ENCODE measurements at places on chromosomes 1 and 21.
A peak's percentile ranks its signal among the peaks of the same experiment; 100 is the strongest.

GRCh38 chr21:16678429-16679160, 834.2 kb upstream of the CXADR start:
- no peak for DNase-seq

DNA sequence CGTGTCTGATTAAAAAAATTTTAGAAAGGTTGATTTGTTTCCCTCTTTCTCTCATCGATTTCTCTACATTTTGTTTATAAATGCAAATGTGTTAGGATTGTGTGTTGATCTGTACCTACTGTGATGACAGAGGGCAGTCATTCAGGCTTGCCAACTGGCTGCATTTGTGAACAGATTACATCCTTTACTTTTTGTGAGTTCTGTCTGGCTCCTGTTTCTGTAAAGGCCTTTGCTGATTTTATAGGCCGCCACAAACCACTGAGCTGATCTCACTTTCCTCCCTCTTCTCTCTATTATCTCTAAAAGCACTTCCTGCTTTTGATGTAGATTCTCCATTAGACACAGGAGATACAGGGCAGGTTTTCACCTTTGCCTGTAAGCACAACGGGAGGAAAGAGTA, 106.8 kb downstream of the ESRRG start:
- no peak for DNase-seq

GRCh38 chr1:56566061-56566744, 13.2 kb downstream of the PLPP3 start:
- no peak for DNase-seq

- no peak for DNase-seq
Measured at GRCh38 chr1:71738256-71738655, 544.1 kb downstream of the NEGR1 start.

- DNase-seq = peak; percentile 97
Measured at GRCh38 chr1:32981003-32981901, 16.6 kb upstream of the RNF19B start.

- DNase-seq = peak; percentile 43
Measured at GRCh38 chr1:19651141-19651737, 7.1 kb downstream of the NBL1 start.

DNA sequence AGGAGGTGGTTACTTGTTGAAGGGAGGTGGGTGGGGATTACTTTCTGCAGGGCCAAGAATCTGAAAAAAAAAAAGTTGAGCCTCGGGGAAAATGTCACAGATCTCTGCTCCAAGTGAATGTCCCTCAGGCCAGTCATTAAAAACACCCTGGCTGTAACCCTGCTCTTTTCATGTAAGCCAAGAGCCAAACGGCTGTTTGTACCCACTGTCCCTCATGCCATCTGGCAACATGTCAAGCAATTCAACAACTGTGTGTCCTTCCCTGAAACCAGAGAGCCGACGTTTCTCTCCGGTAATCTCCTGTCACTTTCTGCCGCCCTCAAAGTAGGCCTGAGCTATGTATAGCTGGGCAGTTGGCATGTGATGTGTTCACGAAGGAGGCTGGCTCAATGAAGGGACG, 14.7 kb downstream of the CASQ2 start:
- no peak for DNase-seq

DNA sequence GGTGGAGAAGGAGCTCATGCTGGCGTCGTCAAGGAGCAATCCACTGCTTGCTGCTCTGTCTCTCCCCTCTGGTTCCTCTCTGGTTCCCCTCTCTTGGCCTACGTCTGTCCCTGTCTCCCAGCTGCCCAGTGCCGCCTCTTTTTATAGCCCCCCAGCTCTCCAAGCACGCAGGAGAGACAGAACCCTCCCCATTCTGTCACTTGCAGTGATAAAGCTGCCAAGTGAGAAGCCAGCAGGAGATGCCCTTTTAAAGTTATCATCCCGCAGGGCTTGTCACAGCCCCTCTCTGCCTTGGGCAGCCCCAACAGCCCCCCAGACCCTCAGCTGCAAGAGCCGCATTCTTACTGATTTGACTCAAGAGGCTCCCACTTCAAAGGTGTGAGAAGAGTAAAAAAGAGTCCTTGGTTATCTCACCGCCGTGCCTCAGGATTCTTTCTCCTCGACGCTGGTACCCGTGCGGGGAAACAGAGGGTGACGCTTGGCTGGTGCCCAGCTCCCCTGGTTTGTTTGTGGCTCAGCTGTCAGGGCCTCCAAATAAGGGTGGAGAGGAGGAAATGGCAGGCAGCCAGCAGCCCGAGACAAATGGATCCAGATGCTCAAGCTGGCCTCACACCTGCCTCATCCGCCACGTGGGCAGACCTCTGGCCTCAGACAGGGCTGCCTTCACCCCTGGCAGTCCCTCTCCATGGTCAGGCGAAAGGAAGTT, at the start of gene NPPA:
Gene NPPA, minus strand, starts transcription at position 117 of the 706 bp plus-strand sequence. Its CDS starts 99 bp downstream, at position 18.
- no peak for DNase-seq

DNA sequence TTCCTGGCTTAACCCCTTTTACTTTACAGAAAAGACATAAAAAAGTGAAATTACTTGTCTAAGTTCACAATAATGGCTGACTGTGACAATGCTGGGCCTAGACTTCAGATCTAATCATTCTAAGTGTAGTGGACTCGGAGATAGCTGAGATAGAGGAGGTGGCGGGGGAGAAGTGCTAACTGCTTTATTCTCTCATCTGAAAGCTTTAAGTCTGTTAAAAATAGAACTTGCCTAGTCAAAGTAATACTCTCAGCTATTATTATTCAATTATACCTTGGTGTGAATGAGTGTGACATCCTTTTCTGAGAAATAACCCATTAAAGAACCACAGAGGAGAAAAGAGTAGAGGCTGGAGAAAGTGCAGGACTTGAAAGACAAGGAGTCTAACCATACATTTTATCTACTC, 96.1 kb upstream of the OLIG2 start:
- no peak for DNase-seq

- DNase-seq = no peak
Measured at GRCh38 chr21:34974162-34974981, 74.7 kb downstream of the RUNX1 start.

DNA sequence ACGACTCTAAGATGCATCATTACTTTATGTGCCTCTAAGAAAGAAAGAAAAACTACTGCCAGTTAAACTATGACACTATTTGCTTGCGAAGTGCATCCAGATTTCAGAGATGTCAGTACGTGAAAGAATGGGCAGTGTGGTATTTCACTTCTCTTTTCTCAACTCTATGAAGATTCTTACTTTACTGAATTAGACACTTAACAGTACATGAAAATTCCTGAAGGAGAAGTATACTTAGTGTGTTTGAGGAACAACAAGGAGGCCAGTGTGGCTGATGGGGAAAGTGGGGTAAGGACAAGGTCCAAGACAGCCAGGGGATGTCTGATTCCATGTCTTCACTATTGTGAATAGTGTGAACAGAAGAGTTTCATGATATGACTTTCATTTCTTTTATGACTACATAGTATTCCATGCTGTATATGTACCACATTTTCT, 53.9 kb upstream of the HSD17B7 start:
- DNase-seq = no peak

DNA sequence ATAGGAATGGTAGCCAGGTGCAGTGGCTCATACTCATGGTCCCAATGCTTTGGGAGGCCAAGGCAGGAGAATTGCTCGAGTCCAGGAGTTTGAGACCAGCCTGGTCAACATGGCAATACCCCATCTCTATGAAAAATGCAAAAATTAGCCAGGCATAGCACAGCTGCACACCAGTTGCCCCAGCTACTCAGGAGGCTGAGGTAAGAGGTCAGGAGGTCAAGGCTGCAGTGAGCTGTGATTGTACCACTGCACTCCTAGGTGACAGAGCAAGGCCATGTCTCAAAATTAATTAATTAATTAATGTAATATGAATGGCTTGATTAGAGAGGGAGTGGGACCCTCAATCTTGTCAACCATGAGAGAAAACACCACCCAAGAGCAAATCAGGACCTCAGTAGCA, 198.7 kb upstream of the DUSP10 start:
- DNase-seq = no peak

- DNase-seq = peak; percentile 49
Measured at GRCh38 chr21:16608209-16608830, 878.5 kb downstream of the USP25 start.

- no peak for DNase-seq
Measured at GRCh38 chr1:99635664-99636063, 10.2 kb upstream of the PALMD start.

DNA sequence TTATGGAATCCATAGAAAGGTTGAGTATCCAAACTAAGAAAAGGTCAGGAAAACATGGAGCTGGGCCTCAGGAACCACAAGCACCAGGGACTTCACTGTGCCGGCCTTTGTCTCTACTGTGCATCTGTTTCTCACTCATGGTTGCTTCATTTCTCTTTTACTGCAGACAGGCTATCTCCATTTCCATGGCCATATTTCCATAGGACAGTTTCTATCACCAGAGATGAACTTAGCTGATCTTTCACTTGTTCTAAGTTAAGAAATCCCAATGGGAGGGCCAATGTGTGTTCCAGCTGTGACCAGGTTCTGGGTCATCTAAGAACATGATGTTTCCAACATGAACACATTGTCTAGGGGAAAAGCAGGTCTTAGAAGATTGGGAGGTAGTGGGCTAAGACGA, 43.7 kb upstream of the PPP2R5A start:
- no peak for DNase-seq

GRCh38 chr1:12658531-12659453, 14.9 kb downstream of the AADACL4 start:
- DNase-seq = peak; percentile 75

DNA sequence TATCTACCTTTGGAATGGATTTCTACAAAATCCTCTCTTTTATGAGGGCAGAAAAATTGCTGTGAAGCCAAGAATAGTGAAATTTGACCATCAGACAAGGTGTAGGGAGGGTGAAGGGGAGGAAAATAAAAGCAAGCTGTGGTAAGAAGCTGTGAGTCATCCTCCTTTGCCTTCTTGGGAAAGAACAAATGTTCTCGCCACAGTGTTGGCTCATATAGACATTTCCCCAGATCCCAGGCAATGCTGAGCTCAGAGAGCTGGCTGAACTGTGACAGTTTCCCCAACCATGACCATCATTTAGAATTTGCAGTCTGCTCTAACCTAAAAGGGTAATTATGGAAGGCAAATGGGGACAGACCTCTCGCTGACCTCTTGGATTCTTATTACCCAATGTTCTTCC, 235.4 kb downstream of the PBX1 start:
- peak; percentile 88 for DNase-seq

DNA sequence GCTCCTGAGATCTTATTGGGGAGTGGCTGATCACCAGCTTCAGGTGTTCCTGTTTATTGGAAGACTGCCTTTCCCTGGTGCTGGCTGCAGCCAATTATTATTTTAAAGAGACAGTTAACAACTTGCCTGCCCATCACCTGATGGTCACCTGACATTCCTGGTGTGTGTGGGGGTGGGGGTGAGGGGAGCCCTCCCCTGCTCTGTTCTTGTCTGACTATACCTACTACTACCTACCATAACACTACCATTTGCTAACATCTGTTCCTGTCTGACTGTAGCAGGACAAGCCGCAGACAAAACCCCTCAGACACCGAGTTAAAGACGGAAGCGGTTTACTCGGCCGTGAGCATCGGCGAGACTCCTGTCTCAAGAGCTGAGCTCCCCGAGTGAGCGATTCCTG, 54.9 kb upstream of the NBPF3 start:
- no peak for DNase-seq

DNA sequence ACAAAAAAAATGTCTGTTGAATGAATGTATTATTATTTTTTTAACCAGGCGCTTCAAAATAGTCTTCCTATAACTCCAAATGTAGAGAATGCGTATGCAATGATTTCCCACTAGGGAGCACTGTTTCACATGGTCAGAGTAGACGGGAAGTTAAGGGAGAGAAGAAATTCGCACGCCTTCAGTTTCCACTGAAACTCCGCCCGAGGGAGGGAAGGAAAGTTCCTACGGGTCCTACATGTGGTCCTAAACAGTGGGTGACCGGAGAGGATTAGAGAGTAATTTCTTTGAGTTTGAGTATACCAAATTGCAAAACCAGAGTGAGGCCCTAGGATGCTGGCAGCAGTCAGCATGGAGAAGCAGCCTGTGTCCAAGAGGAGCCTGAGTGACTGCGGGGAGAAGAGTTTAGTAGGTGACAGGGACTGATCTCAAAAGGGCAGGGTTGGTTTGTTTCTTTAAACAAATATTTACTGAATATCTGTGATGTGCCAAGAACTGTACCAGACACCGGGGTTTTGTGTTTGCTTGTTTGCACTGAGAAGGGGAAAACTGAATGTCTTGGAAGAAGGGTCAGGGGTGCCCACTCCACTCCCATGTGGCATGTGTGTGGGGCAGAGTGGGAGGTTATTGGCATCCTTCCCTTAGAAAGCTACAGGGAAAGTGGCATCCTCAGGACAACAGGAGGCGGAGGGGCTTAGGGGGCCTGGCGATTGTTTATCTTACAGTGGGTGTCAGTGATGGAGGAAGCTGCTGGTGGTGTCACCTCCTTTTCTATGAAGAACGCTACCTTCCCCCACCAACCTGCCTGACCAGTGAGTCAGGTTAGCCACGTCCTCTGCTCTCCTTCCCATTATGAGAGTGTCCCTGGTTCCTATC, 22.8 kb downstream of the RNU5D-1 start:
- peak; percentile 66 for DNase-seq

DNA sequence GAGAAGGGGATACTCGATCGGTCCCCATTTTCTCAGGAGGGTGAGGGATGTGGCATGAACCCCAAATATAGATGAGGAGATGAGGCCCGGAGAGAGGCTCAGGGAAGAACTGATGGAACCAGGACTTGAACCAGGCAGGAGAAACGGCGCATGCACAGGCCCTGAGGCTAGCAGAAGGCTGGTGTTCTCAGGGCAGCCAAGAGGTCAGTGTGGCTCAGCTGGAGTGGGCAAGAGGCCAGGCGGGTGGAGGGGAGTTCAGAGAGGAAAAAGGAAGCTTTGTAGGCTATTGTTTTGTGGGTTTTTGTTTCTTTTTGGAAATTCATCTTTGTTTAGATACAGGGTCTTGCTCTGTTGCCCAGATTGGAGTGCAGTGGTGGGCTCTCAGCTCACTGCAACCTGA, 122.0 kb downstream of the LACTBL1 start:
- DNase-seq = no peak

- DNase-seq = no peak
Measured at GRCh38 chr1:165476776-165477175, 31.9 kb upstream of the RXRG start.

- DNase-seq = no peak
Measured at GRCh38 chr1:230869500-230869899, 1.2 kb upstream of the C1orf198 start.

DNA sequence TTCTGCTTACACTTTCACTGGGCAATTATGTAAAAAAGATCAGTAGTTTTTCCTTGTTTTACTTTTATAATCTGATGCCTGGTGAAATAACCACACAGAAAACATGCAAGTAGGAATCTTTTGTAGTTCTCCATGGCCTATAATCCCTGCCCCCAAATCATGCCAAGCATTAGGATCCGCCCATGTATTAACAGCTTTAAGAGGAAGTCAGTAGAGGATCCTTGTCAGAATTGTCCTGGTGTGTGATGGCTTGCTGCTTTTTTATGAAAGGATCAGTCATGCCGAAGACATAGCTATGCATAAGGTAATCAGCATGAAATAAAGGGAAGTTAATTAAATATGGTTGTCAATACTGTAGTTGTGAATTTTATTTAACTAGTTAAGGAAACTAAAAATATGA, 20.0 kb downstream of the ADGRL2 start:
- DNase-seq = no peak

GRCh38 chr1:59669752-59670312, 144.9 kb upstream of the HOOK1 start:
- no peak for DNase-seq
